ENCODE measurements at places on chromosomes 13 and 19.
A peak's percentile ranks its signal among the peaks of the same experiment; 100 is the strongest.

- DNase-seq = peak; percentile 45
Observed at GRCh38 chr19:55179606-55180484, at the start of gene SYT5. SYT5 (minus strand) TSS chr19:55180289; CDS start chr19:55179041, 1,248 bp downstream.

- no peak for DNase-seq
Observed at GRCh38 chr13:48526286-48526685, 6.6 kb downstream of the RCBTB2 start.

- no peak for DNase-seq
Observed at GRCh38 chr13:77456271-77456670, 79.2 kb upstream of the SCEL start.

GRCh38 chr19:30783936-30784335, 411.8 kb downstream of the ZNF536 start:
- no peak for DNase-seq

DNA sequence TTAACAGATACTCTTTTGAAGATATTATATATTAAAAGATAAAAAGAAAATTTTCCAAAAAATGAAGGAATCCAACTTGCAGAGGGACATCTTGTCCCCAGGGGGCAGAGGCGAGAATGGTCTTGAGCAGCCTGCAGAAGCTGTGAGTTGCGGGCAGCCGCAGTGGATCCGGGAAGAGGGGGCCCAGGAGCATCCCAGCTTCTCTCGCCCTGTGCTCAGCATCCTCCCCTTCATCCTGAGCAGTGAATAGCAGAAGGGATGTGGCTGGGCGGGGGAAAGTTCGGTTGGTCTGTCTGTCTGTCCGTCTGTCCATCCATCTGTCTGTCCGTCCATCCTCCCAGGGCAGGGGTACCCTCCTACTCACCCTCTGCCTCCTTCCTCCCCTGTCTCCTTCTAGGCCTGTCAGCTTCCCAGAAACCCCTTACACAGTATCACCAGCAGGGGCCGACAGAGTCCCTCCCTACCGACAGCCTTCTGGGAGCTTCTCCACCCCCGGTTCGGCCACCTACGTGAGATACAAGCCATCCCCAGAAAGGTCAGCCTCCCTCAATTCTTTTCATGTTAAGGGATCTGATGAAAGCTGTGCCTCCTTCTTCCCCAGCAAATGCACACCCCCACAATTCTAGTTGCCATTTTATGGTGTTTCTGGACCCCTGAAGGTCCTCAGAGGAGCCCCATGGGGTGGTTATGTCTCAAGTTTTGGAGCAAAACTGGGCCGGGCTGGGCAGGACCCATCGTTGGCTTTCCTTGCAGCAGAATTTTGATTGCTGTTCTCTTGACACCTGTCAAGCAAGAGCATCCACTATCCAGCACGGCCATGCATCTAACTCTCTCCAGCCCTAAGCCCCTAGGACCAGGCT, 81.6 kb downstream of the DPF1 start:
- DNase-seq = peak; percentile 60

DNA sequence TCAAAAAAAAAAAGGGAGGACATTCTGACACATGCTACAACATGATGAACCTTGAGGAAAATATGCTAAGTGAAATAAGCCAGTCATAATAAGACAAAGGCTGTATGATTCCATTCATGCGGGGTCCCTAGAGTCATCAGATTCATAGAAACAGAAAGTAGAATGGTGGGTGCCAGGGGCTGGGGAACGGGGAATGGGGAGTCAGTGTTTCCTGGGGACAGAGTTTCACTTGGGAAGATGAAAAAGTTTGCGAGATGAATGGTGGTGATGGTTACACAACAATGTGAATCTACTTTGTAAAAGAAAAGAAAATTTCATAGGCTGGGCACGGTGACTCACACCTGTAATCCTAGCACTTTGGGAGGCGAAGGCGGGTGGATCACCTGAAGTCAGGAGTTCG, 6.1 kb upstream of the CLEC4G start:
- DNase-seq = no peak

DNA sequence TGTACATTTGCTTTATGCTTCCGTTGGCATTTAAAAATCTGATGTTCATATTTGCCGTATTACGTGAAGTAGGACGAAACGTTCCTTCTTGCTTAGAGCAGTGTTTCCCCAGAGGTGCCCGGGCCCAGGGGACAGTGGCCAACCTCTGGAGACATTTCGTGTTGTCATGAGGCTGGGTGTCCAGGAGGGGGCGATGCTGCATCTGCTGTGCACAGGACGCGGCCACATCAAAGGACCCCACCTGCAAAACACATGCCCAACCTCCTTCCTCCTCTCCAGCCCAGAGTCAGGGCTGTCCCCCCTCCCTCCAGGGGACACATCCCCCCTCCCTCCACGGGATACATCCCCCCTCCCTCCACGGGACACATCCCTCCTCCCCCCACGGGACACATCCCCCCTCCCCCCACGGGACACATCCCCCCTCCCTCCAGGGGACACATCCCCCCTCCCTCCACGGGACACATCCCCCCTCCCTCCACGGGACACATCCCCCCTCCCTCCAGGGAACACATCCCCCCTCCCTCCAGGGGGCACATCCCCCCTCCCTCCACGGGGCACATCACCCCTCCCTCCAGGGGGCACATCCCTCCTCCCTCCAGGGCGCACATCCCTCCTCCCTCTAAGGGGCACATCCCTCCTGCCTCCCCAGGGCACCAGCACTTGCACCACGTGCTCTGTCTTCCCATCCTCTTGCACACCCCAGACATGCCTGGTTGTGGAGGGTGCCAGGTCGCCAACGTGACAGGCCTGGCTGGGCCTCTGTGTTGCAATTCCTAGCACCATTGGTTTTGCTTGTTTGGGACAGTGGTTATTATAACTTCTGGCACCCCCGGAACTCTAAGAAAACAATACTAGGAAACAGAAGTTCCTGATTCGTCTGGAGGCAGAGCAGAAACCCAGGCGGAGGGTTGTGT, 46.7 kb downstream of the GAS6 start:
- peak; percentile 48 for DNase-seq

DNA sequence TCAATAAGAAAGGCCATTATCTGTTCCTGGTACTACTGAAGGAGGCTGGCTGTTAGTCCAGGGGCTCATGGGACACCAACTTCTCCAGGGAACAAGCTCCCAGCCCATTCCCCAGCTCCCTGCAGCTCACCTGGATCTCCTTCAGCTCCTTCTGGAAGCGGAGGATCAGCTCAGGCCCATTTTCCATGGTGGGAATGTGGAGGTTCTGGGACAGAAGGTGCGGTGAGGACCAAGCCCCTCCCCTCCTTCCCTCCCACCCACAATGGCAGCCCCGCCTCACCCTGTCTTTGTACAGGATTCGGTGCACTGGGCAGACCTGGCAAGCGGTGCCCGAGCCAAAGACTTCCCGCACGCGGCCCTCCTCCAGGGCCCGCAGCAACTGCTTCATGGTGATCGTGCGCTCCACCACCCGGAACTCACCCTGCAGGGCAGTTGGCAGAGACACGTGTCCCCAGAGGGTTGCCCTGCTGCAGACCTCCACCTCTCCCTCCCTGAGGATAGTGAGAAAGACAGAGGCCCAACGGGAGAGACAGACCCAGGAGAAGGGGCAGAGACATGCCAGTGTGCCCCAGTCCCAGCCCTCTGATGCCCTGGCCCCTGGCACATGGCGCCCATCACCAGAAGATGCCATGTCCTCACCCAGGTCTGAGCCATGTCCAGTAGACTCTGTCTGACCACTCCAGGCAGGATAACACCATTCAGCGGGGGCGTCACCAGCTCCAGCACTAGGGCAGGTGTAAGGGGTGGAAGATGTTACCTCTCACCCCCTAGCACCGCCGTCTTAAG, 14.3 kb downstream of the BCAT2 start:
- DNase-seq = no peak

DNA sequence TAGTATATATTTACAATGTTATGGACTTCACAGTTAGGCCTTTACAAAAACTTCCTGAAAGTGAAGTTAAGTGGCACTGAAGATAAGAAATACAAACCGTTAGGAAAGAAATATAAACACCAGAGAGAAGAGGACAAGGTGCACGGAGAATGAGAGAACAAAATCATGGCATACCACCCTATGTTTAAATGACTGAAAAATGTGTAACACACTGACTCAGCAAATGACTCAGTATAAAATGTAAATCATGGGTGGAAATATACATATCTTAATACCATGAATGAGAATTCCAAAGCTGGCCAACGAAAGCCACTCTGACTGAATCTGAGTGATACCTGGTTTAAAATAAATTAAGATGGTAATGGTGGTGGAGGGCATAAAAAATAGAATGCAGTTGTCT, 260.8 kb downstream of the DNAJC15 start:
- no peak for DNase-seq

GRCh38 chr13:101230271-101230890, 185.9 kb downstream of the NALCN start:
- DNase-seq = no peak

- no peak for DNase-seq
Observed at GRCh38 chr13:33934951-33935371, 117.0 kb downstream of the RFC3 start.

DNA sequence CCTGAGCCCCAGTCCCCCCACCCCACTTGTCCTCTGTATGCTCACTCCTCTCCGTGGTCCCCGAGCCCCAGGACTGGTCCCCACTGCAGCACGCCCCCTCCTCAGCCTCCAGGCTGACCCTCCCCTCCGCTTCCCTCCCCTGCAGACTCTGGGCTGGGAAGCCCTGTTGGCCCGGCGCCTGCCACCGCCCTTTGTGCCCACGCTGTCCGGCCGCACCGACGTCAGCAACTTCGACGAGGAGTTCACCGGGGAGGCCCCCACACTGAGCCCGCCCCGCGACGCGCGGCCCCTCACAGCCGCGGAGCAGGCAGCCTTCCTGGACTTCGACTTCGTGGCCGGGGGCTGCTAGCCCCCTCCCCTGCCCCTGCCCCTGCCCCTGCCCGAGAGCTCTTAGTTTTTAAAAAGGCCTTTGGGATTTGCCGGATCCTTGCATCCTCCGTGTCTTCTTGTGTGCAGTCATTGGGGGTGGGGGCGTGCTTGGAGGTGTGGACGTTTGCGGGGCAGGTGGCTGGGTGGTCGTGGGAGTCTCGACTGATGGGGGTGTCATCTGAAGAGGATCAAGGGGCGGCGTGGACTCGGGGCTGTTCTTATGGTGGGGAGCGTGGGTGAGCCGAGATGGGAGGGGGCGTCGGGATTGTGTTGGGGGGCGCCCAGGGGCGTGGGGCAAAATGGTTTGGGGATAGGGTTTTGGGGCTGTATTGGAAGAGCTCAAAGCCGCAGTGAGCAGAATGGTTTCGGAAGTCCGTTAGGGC, 3.5 kb downstream of the PTGER1 start:
- DNase-seq = no peak

DNA sequence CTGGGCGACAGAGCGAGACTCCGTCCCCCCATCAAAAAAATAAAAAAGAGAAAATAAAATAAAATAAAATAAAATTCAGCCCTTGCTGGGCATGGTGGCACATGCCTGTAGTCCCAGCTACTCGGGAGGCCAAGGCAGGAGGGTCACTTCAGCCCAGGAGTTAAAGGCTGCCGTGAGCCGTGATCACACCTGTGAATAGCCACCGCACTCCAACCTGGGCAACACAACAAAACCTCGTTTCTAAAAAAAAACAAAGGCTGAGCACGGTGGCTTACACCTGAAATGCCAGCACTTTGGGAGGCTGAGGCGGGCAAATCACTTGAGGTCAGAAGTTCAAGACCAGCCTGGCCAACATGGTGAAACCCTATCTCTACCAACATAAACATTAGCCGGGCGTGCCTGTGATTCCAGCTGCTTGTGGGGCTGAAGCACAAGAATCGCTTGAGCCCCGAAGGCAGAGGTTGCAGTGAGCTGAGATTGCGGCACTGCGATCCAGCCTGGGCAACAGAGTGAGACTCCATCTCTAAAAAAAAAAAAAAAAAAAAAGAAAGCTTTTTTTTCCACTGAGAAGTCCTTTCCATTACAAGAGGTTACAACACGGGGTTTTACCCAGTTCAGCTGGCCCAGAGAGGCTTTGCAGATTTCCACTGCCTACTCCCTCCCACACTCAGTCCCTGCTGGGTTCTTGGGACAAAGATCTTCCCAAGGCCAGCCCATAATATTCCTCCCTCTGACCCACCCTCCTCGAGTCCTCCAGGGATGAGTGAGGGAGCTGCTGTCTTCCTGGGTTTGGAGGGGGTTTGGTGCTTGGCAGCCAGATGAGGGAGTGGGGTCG, 6.4 kb downstream of the ANGPTL4 start:
- DNase-seq = no peak

GRCh38 chr13:40259899-40260298, 406.5 kb downstream of the FOXO1 start:
- no peak for DNase-seq

GRCh38 chr19:1025960-1026782, at the start of gene CNN2:
CNN2 (plus strand) TSS chr19:1026608; CDS start chr19:1026662, 54 bp downstream.
- peak; percentile 71 for DNase-seq

- DNase-seq = no peak
Observed at GRCh38 chr19:33755099-33756035, 41.3 kb upstream of the KCTD15 start.

DNA sequence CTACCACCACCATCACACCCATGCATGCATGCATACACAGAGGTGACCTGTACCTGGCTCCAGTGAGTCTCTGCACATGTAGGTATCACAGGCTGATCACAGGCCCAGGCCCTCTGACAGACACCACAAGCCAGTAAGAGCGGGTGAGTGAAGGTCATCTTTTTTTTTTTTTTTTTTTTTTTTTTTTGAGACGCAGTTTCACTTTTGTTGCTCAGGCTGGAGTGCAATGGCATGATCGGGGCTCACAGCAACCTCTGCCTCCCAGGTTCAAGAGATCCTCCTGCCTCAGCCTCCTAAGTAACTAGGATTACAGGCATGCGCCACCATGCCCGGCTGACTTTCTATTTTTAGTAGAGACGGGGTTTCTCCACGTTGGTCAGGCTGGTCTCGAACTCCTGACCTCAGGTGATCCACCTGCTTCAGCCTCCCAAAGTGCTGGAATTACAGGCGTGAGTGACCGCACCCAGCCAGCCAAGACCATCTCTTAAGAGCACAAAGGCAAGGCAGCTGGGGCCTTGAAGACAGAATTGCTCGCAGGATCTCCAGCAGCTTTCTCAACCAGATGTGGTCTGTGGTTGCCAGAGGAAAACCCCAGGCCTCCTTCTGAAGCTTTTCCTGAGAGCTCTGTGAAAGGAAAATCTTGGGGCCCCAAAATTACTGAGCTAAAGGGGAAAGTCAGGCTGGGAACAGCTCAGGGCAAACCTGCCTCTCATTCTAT, 3.2 kb upstream of the NKG7 start:
- DNase-seq = peak; percentile 37

- no peak for DNase-seq
Observed at GRCh38 chr13:99287551-99287950, 19.6 kb downstream of the GPR183 start.

DNA sequence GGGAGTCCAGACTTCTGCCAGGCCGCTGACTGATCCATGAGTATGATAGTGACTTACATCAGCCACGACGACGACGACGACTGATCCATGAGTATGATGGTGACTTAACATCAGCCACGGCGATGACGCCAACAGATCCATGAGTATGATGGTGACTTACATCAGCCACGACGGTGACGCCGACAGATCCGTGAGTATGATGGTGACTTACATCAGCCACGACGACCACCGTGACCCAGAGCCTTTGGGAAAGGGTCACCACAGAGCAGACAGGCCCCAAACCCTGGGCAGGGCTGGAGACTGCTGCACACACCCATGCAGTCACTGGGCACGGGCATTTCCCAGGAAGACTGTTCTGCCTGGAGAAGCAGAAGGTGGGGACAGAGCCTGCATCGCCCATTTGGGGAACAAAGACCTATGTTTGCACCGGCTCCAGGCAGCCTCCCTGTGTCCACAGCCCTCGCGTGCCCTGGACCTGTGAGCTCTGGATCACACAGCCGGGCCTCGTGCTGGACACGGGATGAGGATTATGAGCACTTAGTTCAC, 130.9 kb upstream of the SPACA7 start:
- DNase-seq = no peak

GRCh38 chr13:37640499-37640898, 41.9 kb upstream of the POSTN start:
- peak; percentile 6 for DNase-seq

Measured in KBM-7 (cell line).